ENCODE measurements at places on chromosomes 6 and 20.

DNA sequence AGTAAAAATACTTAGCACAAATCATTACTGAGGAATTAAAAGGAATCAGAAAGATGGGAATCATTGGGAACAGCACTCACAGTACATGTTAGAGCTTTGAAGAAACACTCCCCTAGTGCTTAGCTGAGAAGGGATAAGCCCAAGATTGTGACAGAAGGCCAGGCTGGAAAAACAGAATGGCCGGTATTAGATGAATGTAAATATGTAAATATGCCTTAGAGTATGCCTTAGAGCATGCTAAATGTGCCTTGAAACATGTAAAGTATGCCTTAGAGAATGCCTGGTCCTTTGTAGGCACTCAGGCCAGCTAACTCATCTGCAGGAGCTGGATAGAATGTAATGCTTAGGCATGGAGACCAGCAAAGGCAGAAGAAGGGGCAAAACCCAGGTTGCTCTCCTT is 10.6 kb upstream of the TENT5A start:
- DNase-seq, result no peak

DNA sequence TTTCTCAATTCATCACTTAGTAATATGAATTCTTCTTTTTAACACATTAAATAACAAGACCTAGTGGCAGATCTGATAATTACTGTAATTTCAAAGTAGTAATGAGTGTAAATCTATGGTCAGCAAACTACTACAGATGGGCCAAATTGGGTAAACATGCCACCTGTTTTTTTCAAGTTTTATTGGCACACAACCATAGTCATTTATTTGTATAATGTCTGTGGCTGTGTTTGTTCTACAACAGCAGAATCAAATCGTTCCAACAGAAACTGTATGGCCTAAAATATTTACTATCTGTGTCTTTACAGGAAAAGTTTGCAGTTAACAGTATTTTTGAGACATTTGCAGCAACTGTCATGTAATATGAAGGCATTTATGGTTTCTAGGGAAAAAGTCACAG is 86.1 kb upstream of the EYA2 start:
- no peak for DNase-seq

DNA sequence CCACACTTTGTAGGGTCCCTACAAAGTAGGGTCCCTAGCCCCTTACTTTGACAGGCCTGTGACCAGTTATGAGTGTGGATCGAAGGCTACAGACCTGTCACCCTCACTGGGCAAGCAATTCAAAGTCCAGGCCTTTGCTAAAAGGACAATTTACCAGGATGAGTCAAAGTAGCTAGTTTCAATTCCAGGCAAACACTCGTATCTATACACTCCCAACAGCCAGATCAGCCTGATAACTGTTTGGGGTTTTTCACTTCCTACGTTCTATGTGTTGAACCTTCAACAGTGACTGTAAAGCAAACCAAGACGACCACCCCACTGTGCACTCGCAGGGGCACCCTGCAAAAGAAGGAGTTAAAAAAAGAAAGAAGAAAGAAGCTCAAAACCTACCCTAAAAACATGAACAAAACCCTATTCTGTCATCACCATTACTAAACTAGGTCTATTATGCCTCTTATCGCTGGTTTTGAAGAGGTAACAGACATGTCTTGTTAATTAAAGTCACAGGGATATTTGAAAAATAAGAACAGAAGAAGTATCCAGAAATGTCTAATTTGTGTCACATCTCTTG is 3.2 kb downstream of the GFOD1 start:
- no peak for DNase-seq

GRCh38 chr20:34200023-34200422 is 41.2 kb upstream of the ASIP start:
- no peak for DNase-seq

DNA sequence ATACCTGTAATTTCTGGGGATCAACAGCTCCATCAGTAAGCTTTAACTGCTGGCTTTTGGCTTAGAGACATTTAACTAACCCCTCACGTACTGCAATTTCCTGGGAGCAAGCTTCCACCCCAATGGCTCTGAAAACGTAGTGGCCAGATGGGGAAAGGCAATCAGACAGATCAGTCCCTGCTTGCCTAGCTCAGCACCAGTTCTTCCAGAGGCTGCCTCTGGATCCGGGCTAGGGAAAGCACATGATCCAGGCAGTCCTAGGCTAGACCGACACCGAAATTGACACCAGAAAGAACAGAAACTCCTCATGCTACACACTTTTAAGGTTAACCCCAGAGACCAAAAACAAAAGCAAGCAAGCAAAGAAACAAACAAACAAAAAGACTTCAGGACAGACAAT is 13.3 kb downstream of the PREP start:
- no peak for DNase-seq

- no peak for DNase-seq
Measured at GRCh38 chr6:88177961-88178464, 11.9 kb upstream of the CNR1 start.

DNA sequence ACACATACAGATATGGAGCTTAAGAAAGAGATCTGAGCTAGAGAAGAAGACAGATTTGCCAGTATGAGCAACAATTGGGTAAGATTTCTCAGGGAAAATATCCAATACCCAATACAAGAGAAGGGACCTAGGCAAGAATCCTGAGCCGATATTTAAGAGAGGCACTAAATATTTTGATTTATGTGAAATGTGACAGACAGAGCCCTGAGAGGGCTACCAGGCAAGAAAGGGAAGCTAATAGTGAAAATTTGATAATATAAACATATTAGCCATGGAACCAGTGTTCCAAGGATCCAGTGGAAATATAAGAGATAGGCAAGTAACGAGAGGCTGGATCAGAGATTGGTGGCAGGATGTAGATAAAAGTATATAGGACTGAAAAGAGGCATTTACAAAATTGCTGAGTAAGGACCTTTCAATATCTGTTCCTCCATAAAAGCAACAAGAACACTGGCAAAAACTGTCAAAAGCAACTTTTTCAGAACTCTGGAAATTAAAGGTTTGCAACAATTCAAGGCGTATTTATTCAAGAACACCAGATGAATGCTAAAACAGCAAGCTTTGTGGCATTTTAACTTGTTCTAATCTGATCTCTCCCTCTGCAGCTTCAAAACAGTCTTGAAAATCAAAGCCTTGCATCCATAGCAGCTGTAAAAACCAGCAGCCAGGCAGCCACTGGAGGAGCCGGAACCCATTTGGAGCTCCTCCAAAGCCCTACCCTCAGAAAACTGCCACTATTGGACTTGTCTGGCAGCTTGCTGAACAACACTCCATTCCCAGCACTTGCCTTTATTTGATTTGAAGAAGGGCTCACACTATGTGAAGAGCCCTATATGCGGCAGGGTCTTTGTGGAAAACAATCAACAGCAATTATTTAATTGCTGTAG is 58.8 kb downstream of the REV3L start:
- no peak for DNase-seq

- DNase-seq, result no peak
Measured at GRCh38 chr20:61575151-61575937, 323.3 kb downstream of the CDH4 start.

DNA sequence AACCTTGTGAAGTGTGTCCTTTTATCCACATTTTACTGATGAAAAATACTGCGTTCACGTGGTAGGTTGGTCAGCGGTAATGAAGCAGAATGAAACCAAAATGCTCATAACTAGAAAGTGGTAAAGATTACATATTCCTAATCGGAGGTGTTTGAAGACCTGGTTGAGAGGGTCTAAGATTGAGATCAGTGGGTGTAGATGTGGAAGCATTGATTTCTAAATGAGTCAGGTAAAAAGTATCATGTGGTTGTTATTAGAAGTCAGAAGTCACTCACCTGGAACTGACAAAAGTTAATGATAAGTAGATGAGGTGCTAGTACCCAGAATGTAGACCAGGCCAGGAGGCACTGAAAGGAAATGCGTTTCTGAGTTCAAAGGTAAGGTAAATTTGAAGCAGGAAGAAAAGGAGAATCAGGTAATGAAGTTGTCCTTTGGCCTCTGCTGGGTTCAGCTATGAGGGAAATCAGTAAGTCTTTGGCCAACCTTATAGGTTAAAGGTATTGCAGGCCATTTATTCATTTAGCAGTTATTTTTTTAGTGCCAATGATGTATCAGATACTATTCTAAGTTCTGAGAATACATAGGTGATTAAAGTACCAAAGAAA is 31.2 kb downstream of the FAM83B start:
- no peak for DNase-seq

DNA sequence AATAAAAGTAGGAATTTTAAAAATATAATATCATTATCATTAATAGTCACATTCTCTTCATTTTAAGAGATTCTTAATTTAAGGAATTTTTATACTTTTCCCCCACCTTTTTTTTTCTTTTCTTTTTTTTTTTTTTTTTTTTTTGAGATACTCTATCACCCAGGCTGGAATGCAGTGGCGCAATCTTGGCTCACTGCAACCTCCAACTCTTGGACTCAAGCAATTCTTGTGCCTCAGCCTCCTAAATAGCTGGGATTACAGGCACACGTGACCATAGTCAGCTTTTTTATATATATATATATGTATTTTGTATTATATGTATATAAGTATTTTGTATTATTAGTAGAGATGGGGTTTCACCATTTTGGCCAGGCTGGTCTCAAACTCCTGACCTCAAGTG is 457.7 kb downstream of the CDKAL1 start:
- no peak for DNase-seq

DNA sequence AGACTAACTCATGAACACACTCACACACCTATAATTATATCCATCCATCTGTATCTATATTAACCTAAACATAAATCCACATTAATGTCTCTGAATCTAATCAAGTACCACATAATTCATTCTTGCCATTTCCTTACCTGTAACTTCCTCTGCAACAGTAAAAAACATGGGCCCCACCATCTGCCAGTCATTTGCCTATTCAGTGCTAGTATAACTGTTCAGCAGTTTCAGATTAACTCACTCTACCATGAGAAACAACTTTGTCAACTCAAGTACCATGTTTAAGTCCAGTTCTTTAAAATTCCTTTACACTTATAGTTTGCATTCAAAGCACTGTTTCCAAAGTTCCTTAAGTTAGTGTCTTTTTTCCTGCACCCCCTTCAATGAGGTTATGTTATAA is 68.8 kb downstream of the LAMP5 start:
- DNase-seq, result no peak

- no peak for DNase-seq
Measured at GRCh38 chr6:144351379-144352127, 66.4 kb downstream of the UTRN start.

GRCh38 chr6:154459513-154459912 is 51.0 kb downstream of the CNKSR3 start:
- no peak for DNase-seq

DNA sequence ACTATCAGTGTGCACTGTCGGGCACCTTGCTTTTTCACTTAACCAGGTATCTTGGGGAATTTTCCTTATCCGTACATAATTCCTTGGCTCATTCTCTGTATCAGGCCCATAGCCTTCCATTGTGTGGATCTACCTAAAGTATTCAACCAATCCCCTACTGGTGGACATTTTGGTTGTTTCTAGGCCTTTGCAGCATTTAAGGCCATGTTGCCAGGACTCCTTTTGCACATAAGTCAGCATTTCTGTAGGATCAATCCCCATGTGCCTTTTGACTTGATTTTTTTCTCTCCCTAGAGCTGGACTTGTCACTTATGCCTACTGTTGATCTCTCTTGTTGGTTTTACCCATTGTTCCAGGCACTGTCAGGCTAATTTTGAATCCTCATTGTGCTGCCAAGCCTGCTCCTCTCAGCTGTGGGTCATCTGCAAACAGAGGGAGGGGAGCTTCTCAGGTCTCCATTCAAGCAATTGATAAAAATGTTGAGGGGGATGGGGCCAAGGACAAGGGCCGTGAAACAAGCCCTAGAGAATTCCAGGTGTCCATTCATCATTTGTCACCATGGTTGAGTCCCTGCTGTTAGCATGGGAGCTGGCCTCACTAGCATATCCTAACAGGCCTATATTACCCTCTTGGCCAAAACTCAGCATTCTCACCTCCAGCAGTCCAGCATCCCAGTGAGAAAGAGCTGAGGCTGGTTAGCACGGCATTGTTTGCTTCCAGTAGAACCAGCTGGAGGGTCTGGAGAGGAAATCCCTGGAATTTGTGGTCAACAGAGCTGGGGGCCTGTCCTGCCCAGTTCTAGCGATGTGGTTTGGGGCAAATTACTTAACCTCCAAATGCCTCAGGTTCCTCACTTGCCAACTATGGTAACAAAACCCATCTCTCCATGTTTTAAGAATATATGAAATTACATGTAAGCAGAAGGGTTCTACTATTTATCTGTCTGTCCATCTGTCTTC is 178.4 kb downstream of the MRPL14 start:
- DNase-seq, result no peak

- DNase-seq, result no peak
Measured at GRCh38 chr6:16999491-17000436, 102.1 kb upstream of the STMND1 start.

- DNase-seq, result no peak
Measured at GRCh38 chr20:11429889-11430519, 487.7 kb upstream of the BTBD3 start.

- no peak for DNase-seq
Measured at GRCh38 chr6:26273673-26274588, 91.1 kb upstream of the BTN3A2 start.

- DNase-seq, result no peak
Measured at GRCh38 chr6:111541682-111542065, 58.7 kb upstream of the REV3L start.

DNA sequence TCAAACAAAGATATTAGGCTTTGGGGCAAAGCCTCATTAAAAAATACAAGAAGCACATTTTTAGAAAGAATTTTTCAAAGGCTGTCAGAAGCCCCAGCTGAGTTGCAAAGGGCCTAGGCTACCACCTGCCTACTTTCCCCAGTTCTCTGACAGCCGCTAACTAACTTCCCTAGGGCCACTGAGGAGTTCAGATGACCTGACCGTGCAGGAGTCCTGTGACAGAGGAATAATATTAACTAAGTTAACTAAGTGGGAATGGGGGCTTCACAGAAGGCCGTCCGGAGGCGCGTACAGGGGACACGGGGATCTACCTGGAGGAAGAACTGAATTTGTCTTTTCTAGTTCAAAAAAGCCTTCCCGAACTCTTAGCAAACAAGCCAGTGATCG is 884 bp downstream of the MCHR2 start:
- DNase-seq, result no peak

GRCh38 chr6:48200869-48201390 is 89.9 kb upstream of the PTCHD4 start:
- no peak for DNase-seq

DNA sequence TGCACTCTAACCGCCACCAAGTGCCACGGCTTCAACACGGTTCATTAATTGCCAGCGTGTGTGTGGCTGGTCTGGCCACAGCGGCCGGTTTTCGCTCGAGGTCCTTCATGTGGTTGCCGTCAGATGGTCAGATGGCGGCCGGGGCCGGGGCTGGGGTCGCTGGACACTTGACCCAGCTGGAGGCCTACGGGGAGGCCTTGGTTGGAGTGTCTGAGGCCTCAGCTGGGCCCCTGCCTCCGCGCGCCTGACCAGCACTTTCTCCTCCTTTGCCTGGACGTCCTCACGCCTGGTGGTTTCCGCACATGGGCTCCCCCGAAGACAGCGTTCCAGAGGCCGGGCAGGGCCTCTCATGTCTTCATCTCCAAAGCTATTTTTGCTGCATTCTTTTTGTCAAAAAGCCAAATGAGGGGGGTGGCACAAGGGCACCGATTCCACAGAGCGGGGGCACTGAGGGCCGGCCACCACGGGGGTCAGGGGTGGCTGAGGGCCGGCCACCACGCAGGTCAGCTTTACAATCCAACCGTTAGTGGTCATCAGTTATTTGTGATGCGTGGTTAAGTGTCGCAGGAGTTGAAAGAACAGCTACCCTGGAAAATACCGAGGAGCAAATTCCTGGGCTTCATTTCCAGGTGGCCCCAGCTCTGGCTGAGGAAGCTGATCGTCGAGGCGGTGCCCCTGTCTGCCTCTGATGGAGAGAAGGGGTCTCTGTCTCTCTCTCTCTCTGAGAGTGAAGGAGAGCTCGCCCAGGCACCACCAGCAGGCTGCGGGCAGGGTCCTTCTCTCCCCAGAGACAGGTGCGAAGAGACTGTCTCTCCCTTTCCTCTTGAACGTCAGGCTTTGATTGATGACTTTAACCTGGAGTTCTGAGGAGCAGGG is 50.5 kb upstream of the FRMD1 start:
- no peak for DNase-seq
